ENCODE measurements at places on chromosomes 1 and 21.
A peak's percentile ranks its signal among the peaks of the same experiment; 100 is the strongest.

DNA sequence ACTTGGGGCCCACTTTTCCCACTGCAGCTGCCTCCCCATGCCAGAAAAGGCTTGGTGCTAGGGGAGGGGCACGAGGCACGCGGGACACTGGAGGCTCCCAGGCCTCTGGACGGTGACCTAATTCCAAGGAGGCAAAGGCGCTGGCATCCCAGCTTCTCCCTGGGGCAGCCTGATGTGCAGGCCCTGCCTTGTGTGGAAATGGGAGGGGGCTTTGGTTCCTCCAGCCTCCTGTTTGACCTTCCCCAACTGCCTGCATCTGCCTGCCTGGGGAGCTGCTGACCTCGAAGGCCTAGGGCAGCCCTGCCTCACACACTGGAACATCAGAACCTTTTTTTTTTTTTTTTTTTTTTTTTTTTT is 39.9 kb downstream of the KIAA1614 start:
- DNase-seq, result no peak

GRCh38 chr1:27556781-27557595 is 47.0 kb downstream of the AHDC1 start:
- peak; percentile 43 for DNase-seq

DNA sequence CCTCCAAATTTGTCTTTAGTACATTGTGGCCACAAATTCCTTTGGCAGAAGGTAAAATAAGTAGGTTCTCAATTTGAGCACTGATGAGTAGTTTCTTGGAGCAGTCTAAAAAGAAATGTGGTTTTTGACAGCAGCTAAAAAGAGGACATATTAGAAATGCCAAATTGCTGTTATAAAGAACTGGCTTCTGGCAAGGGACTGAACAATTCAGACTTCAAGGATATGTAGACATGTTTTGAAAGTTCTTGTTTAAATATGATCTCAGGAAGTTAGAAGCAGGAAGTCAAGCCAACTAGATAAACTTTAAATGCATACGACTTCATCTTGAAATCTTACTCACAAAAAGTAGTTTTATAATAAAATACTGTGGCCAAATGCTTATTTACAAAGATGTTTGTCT is 18.8 kb downstream of the C1orf52 start:
- DNase-seq, result no peak

- DNase-seq, result no peak
These were observed 67.1 kb downstream of the BCAR3 start for GRCh38 chr1:93614541-93614940.

- DNase-seq, result no peak
These were observed 33.7 kb downstream of the IER5 start for GRCh38 chr1:181122222-181122621.

DNA sequence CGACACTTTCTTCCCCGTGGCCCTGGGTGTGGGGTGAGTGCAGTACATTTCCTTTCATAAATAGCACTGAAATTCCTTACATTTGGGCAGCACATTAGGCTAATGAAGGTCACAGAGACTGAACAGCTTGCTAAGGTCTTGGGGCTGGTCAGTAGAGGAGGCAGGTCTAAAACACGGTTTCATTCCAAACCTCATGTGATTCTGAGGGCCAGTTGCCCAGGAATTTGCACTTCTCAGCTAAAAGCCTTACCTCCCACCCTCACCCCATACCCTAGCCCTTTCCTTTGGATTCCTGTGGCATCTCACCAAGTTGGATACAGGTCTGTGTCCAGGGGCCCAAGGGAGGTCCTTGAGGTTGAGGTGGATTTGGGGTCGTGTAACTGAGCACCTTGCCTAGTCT is 147.8 kb upstream of the CD34 start:
- no peak for DNase-seq

- DNase-seq, result no peak
These were observed 32.6 kb upstream of the EDN2 start for GRCh38 chr1:41517062-41517438.

GRCh38 chr1:205547936-205548827 is 43.7 kb downstream of the CDK18 start:
- DNase-seq, result no peak

DNA sequence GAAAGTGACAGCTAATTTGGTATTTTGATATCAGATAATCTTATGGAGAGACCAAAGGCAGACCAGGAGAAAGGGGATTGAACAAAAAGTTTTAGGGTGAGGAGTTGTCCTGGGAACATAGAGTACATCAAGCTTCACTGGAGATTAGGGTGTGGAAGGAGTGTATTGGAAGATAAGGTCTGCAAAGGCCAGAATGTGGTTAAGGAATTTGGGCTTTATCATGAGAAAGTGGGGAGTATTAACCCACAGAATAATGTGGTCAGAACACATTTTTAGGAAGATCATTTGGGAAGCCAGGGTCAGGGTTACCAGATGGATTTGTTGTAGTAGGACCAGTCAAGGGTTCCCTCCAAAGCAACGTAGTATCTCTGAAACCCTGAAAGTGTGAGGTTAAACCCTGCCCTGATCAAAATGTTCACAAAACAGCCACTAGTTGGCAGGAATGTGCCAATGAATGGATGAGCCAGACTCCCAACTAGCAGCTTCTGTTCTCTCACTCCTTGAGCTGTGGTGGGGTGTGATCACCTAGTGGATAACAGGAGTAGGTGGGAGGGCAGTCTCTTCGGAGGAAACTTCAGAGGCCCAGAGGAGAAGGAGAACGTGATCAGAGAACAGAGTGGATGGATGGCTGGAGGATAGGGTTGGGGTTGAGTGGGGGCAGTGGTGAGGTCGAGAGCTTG is 35.8 kb downstream of the SLC2A1 start:
- DNase-seq, result peak; percentile 42

DNA sequence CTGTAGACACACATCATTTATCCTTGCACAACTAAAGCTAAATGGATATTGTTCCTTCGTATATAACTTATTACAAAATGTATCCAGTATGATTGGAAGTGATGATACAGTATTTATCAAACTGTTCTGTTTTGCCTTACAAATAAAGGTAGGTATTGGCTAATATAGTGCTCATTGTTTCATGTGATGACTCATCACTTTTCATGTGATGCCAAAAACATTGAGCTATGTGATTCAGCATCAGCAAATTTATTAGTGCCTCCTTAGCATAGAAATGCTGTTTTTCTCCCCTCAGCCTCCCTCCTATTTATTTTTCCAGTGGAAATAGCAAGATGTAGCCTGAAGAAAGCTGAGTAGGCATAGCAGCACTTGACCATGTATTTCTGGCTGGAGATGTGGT is 228.6 kb upstream of the LYPLAL1 start:
- no peak for DNase-seq

- DNase-seq, result no peak
These were observed 20.0 kb upstream of the KLHDC8A start for GRCh38 chr1:205376739-205377138.

All from stimulated activated CD4-positive, alpha-beta T cell treated with anti-CD3 and anti-CD28 coated beads, Interleukin-12 subunit alpha, Interleukin-12 subunit beta, amount 100 ng/mL, for 24 hours (primary cell).